Stimulated activated CD4-positive, alpha-beta T cell treated with anti-CD3 and anti-CD28 coated beads, Interleukin-1b, Interleukin-23, amount 100 ng/mL, for 1 hour (primary cell): ENCODE measurements at places on chromosomes 5 and 9.
A peak's percentile ranks its signal among the peaks of the same experiment; 100 is the strongest.

DNA sequence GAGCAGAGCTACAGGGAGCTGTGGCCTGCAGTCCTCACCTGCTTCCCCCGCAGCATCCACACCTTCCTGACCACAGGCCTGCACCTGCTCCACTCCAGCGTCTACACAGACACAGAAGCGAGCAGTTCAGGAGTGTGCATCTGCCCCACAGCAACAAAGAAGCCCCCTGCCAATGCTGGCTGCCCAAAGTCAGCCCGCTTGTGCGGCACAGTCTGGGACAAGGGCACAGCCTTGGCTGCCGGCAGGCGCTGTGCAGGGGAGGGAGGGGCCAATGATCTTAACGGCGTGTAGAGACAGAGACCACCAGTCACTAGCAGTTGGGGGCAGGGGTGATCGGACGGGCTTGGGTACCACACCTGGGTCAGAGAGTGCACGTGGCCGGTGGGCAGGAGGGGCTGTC lies 6.6 kb downstream of the BRD9 start:
- no peak for DNase-seq

DNA sequence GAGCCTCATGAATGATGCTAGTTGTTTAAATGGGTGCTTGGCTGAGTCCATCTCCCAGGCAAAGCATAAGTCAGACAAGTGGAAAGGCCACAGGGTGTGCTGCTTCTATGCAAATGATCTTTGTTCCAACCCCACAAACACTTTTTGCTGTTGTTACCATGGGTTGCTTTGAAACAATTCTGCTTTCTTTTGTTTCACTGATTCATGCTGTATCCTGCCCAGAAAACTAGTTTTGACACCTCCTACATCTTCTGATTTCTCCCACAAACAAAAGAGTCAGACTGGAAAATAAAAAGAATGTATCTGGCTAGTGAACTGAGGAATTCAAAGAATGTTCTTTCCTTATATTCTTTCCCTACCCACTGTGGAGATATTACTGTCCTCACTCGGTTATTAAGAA lies 298.6 kb downstream of the DIRAS2 start:
- DNase-seq: no peak

GRCh38 chr5:109580225-109580624 lies 109.5 kb upstream of the MAN2A1 start:
- DNase-seq: no peak

GRCh38 chr5:89289604-89290003 lies 406.6 kb upstream of the MEF2C start:
- no peak for DNase-seq

DNA sequence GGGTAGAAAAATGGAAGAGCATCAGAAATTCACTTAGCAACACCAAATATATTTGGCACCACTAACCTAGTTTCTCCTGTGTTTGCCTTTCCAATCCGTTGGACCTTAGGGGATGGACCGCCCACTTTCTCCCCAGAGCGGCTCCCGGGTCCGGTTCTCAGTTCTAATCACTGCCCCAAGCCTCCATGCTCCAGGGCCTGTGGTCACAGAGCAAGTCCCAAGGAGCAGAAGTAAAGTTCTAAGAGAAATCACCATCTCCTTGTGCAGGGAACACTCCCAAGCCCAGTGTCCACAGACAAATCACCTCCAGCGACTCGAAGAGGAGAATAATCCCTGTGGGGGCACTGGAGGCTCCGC lies 728 bp upstream of the SLC1A1 start:
- no peak for DNase-seq

DNA sequence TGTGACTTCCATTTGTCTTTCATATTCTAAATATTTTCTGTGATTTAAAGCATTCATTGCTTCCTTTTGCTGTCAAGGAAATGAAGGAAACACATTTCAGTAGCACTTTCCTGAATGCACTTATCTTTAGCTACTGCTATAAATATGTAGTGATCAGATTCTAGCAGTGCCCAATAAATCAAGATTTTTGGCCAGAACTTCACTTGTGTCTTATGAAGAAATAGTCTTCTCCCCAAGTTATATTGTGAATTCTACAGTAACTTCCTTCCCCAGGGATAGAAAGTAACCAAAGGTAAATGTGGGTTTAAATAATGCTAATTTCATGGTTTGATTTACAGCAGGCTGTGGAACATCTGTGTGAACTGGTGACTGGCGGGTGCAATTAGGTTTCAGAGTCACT lies 77.9 kb downstream of the DMRT2 start:
- DNase-seq: no peak

- DNase-seq: no peak
Observed at GRCh38 chr9:22528485-22528884, 81.9 kb downstream of the DMRTA1 start.

- no peak for DNase-seq
Observed at GRCh38 chr5:176524138-176524537, 13.1 kb downstream of the RNF44 start.

DNA sequence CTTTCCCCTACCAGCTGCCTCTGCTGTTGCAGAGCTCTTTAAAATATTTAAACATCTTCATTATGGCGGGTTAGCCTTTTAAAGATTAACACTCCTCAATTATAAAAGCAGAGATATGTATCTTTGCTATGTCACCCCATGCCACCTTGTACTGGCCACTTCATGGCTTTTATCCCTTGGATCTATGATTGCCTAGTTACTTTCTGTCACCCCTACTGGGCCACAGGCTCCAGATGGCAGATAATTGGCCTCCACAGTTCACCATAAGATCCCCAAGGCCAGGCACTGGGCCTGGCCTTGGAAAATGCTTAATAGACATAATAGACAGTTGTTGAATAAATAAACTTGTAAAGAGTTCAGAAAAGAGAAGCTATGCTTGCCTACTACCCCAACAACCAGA lies 142.0 kb upstream of the SHB start:
- DNase-seq: no peak

- peak; percentile 34 for DNase-seq
Observed at GRCh38 chr9:129068990-129069861, 11.7 kb upstream of the DOLPP1 start.

DNA sequence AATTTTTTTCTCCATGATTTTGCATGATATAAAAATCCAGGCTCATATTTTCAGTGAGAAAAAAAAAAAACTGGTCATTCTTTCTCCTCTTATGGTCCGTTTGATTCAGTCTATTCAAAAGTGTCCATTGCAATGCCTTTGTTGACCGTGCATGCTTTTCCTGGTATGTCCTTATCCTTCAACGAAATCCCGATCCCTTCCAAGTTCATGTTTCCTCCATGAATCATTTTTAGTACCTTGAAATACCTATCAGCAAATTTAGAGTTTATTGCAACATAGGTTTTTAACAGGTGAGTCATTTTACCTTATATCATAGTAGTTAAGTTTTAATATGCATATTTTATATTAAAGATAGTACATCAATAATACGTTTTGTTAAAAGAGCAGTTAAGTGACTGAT lies 773.8 kb upstream of the CHD1 start:
- no peak for DNase-seq

GRCh38 chr5:8376478-8376877 lies 507.5 kb downstream of the MTRR start:
- no peak for DNase-seq

DNA sequence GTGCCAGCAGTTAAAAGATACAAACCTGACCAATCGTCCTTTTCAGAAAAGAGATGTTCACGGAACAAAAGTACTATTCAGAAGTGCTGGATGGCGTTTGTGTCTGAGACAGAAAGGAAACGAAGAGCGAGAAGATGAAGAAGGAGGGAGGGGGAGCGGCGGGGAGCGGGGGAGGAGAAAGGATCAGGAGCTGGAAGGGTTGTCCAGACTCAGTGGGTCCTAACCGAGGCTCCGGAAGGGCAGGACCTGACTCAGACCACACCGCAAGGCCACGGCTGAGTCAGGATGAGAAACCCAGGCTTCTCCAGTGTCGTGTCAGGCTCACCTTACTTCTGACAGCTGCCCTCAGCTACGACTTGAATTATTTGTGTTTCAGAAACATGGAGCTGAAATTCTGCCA lies 46.2 kb downstream of the PAX5 start:
- DNase-seq: no peak

DNA sequence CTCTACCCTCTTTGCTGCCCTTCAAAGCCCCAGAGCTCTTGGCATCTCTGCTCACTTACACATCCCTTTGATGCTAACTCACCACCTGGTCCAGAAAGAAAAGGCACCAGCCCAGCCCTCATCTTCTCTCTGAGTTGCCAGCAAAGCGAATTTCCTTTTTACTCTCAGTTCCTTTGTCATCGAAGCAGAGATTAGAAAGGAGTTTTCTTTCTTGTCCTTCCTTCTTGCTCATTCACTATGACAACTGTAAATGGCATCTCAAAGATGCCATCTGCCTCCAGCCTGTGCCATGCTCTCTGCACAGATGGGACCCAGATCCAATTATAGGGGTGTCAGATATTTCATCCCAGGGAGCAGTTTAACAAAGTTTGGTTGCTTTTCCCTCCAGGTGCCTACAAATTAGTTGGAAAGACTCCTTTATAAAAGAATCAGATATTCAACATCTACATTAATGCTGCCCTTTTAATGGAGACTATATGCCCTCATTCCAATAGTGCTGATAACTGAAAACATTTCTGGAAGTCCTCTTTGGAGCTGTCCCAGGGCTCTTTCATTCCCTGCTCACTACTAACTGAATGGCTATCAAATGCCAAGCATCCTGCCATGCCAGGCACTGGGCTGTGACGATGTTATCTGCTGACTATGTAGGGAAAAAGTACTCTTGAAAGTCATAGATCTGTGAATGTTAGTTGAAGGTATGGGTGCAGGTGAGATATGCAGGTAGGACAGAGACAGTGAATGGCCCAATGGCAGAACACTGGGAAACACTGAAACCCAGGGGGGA lies 58.9 kb downstream of the SUSD1 start:
- no peak for DNase-seq

DNA sequence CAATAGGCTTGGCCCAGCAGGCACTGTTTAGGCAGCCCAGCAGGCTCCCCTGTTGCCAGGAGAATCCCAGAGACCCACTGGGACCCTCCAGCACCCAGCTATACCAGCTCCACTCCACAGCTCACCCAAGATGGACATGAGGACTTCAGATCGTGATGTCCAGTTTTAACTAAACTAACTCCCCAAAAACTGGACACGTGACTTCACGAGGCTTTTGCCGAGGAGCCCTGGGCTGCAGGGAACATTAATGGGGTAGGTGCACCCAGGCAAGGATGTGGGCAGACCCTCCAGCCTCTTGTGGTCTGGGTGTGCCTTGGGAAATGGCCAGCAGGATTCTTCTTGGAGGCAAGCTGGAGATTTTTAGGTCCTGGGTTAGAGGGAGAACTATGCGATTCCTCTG lies 8.9 kb upstream of the NKD2 start:
- no peak for DNase-seq

DNA sequence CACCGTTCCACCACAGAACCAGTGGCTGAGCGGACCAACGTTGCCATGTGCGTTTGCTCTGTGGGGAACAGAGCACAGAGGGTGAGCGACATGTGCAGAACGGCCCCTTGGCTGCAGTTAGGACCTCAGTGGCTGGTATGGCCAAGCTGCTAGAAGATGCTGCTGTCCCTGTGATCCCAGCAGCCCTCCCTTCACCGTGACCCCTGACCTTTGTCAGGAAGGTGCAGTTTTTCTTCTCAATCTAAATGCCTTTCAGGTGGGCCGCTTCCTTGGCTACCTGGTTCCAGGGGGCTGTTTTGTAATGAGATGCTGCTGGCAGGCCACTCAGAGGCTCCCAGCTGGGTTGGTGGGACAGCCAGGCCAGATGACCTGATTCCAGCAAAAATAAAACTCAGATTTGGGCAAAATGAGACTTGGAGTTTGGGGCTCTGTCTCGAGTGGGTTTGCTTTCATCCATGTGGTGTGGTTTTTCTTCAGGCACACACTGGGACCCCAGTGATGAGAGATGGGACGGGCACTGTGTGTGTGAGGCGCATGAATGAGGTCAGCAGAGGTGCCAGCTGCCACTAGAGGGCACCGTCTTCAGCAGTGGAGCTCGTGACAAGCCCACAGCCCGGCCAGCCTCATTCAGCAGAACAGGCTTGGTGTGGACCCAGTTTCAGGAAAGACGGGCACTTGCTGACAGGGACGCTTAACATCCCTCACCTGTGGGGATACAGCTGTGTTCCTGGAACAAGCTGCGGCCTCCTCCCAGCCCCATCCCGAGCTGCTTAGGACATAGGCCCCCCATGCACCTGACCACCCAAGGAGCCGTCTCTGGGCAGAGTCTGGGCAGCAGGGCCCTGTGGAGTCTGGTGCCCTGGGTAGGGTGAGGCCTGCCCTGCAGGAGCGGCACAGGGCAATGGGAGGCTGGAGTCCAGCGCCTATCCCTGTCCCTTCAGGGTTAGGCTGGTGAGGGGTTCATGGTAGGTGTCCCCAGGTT lies 4.1 kb downstream of the MRPS2 start:
- no peak for DNase-seq

GRCh38 chr9:27528886-27529315 lies 713 bp downstream of the MOB3B start:
- DNase-seq: no peak

DNA sequence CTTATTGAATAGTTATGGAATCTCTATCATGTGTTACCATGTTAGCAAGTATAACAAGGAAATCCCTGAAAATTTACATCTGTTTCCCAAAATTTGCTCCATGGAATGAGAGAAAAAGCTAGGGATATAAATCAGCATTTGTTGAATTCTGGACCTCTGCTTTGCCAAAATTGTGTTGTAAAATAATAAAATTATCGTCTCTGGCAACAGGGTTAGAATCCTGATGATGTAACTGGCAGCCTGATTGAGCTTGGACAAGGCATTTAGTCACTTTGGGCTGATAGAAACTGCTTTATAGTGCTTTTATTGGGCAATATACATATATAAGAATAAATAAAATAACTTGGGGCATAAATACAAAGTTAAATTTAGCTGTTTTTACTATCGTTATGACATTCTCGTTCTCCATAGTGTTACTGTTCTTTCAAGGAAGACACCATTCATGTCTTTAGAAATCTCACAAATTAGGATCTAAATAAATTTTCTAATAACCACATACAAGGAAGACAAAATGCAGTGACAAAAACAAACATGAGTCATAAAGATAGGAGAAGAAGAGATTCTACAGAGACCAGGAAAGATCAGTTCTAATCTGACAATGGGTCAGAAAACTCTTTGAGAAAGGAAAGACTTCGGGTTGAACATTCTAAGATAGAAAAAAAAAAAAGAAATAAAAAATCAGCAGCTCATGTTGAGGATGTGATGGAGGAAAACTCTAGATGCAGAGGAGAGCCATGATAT lies 145.0 kb upstream of the CDH10 start:
- no peak for DNase-seq

DNA sequence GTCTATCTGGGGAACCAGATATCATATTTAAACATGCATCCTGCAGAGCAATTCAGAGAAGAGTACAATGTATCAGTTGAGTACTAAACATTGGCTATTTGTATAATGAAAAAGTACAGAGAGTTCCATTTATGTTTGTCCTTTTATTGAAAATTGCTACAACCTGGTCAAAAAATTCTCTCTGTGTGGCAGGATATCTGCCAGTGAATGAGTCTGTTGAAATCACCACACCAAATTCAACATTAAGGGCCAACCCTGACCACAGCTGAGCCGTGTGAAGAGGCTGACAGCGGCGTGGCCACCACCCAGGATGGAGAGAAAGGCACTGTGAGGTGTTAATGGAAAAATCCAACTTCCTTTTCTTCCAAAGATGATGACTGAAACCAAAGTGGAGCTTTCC lies 422.7 kb upstream of the PIK3R1 start:
- no peak for DNase-seq

- DNase-seq: no peak
Observed at GRCh38 chr5:148425808-148426207, 42.0 kb downstream of the FBXO38 start.
